ENCODE measurements at places on chromosomes 2 and 18. TPM values are rescaled to one million over a fixed set of nuclear protein-coding genes. Genes with fewer than 3 reads are reported as not detected.
A peak's percentile ranks its signal among the peaks of the same experiment; 100 is the strongest.

The SLC35F5 gene
- total RNA-seq, result 23.8 TPM

The HOXD10 gene
- total RNA-seq, result not detected

The GPBAR1 gene
- 1.3 TPM for total RNA-seq

The DNAJC5G gene
- total RNA-seq, result not detected

The EML6 gene
- 1.4 TPM for total RNA-seq

- no peak for ATAC-seq
These were observed 612.8 kb upstream of the PKDCC start for GRCh38 chr2:41434991-41435390.

GRCh38 chr18:3458952-3459853, 9.2 kb downstream of the TGIF1 start:
- peak; percentile 85 for ATAC-seq

DNA sequence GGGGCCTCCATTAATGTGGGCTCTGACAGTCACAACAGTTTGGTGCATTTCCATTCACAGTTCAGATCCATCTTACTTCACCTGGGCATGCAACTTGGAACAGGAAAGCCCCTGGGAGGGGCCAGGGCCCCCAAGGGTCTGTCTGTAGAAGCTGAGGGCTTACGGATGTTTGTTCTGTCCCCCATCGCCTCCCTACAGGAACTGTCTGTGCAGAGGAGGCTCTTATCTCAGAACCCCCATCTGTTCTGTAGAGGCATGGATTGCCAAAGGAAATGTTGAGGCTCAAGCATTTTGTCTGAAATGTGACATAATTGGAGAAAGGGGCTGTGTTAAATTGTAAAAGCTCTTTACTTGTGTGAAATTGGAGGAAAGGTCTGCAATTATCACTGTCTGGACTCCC, 334.3 kb downstream of the CLIP4 start:
- ATAC-seq, result no peak

GRCh38 chr2:127205218-127206125, 14.6 kb downstream of the CYP27C1 start:
- ATAC-seq, result no peak

DNA sequence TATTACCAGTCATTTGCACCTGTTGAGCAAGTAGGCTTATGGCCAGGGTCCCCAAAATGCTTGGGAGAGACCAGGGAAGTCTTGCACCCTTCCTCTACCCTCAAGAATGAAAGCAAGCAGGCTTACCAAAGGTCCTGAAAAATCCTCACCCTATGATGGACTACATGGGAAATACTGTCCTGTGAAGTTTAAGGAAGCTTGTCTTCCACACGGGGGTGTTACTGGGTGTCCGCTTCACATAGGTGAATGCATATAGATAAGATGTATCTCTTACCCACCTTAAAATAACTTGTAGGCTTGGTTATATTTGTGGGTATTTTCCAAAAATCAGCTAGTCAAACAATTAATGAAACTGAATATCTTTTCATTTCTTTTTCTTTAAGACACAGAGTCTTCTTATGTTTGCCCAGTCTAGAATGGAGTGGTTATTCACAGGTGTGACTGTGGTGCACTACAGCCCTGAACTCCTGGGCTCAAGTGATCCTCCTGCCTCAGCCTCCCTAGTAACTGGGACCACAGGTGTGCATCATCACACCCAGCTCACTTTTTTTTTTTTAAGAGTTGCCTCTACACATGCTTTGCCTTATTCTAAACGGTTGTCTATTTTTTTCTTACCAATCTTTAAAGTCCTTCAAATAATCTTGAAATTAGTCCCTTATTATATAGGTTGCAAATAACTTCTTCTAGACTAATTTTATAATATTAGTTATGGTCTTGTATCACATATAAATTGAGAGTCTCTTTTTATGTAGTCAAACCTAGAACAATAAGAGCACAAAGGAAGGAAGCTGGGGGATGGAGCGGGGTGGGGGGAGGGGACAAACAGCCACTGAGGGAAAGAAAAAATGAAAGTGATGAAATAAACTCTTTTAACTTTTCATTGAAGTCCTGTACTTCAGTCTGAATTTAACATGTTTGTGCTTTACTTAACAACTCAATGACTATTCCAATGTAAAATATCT, 49.0 kb downstream of the CERKL start:
- ATAC-seq, result no peak

- no peak for ATAC-seq
These were observed 107.8 kb upstream of the ST3GAL5 start for GRCh38 chr2:85996591-85996990.

- peak; percentile 94 for ATAC-seq
These were observed 142.0 kb downstream of the COPS8 start for GRCh38 chr2:237227592-237228280.
